ENCODE measurements at places on chromosomes 16 and 17.

- DNase-seq: no peak
These were observed 25.4 kb downstream of the CACNA1G start for GRCh38 chr17:50585891-50586290.

DNA sequence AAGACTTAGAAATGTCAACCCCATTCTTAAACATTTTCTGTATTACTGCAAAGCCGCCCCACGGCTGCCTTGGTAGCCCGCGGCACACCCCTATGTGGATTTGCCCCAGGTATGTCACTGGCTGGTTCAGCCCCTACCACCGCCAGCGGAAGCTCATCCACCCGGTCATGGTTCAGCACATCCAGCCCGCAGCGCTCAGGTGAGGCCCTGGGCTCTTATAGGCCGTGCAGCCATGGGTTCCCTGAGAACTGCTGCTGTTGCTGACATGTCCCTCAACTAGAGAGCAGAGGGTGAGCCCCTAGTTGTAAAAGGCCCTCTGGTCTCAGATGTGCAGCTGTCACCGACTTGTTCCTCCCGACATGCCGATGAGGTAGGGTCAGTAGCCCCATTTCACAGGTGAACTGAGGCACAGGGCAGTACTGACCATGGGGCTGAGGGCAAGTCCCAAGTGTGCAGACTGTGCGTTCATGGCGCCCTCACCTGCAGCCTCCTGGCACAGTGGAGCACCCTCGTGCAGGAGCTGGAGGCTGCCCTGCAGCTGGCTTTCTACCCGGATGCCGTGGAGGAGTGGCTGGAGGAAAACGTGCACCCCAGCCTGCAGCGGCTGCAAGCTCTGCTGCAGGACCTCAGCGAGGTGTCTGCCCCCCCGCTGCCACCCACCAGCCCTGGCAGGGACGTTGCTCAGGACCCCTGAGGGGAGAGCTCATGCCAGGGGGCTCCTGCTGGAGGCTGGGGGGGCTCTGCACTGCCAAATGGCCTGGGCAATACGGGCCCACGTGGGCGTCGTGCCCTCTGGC lies 8.7 kb downstream of the CYBC1 start:
- DNase-seq: no peak

GRCh38 chr16:12461201-12461600 lies 342.5 kb downstream of the CPPED1 start:
- no peak for DNase-seq

- no peak for DNase-seq
These were observed 2.2 kb downstream of the MAPK8IP3 start for GRCh38 chr16:1708083-1708767.

- DNase-seq: no peak
These were observed 158.1 kb downstream of the MAP2K4 start for GRCh38 chr17:12178644-12179330.

DNA sequence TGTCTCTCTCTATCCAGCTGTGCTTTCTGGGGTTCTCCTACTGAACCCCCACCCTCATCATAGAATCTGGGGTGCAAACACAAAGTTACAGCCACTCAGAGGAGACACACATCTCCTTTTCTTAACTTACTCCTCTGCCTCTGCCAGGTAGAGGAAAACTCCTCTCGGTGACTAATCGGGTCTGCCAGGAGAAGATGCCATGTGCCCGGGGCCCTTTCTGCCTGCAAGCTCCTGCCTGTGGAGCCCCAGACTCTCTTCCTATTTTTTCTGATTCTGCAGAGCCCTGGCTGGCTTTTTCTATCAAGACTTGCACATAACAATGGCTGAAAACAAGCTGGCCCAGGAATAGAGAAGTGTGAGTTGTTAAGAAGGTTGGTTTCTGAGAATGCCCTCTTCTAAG lies 10.4 kb downstream of the SLC6A4 start:
- DNase-seq: no peak

- DNase-seq: no peak
These were observed 96.8 kb downstream of the MAP2K6 start for GRCh38 chr17:69511250-69511649.

GRCh38 chr17:64662774-64663367 lies 764 bp upstream of the SMURF2 start:
- DNase-seq: no peak

GRCh38 chr17:28507567-28508203 lies 1.5 kb downstream of the FOXN1 start:
- DNase-seq: no peak

- DNase-seq: peak; percentile 64
These were observed 29.4 kb downstream of the COG7 start for GRCh38 chr16:23423496-23424049.

DNA sequence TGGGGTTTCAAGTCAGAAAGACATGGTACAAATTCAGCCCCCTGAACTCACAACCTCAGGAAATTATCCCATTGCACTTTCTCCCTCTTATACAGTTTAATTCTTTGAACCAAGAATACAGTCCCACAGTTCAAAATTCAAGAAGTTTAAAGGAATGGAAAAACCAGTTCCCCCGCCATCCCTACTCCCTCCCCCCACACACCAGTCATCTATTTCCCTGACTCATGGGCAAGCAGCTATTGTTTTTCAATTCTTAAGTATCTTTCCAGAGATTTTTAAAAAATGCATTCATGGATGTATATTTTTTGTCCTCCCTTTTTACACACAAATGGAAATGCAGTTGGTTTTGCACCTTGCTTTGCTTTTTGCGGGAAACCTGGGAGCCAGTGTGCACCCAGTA lies 7.3 kb downstream of the SYCE1L start:
- no peak for DNase-seq

GRCh38 chr16:30535777-30536190 lies 1.1 kb upstream of the ZNF747 start:
- DNase-seq: no peak

GRCh38 chr17:6361733-6362132 lies 73.2 kb downstream of the AIPL1 start:
- DNase-seq: no peak

GRCh38 chr17:52482271-52482670 lies 323.8 kb upstream of the CA10 start:
- DNase-seq: no peak

DNA sequence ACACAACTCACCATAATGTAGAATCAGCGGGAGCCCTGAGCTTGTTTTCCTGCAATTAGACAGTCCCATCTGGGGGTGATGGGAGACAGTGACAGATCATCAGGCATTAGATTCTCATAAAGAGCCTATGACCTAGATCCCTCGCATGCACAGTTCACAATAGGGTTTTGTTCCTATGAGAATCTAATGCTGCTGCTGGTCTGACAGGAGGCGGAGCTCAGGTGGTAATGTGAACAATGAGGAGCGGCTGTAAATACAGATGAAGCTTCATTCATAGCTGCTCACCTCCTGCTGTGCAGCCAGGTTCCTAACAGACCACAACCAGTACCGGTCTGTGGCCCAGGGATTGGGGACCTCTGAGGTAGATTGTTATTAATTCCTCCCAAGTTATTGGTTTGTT lies 2.9 kb upstream of the DOK4 start:
- no peak for DNase-seq

GRCh38 chr17:28325211-28325610 lies 6.2 kb downstream of the TMEM97 start:
- no peak for DNase-seq

DNA sequence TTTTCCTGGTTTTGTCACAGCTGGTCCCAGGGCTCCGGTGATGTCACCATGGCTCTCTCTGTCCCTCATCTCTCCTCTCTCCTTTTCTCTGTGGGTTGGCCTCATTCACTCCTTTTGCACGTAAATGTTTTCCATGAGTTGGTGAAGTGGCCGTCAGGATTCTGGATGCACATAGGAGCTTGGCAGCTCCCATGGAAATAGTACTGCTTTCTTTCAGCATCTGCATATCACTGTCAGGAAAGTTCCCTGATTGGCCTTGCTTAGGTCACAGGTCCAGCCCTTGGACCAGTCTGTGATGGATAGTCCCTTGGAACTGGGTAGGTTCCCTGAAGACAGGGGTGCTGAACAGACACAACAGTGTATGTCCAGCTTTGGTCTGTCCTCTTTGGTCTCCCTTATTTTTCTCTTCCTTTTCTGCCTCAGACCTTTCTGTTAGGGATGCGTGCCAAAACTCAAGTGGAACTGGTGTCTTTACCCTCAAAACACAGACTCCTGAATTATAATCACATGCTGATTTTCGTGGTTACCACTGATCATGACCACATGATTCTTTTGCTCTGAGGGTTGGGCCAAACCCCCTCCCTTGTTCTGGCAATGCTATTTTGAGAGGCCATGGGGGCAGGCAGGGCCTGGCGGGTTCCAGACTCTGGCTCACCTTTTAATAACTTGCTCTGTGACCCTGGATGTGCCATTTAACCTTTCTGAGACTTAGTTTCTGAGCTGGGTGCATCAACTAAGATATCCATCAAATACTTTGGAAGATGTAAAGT lies 99.0 kb downstream of the MSI2 start:
- no peak for DNase-seq

DNA sequence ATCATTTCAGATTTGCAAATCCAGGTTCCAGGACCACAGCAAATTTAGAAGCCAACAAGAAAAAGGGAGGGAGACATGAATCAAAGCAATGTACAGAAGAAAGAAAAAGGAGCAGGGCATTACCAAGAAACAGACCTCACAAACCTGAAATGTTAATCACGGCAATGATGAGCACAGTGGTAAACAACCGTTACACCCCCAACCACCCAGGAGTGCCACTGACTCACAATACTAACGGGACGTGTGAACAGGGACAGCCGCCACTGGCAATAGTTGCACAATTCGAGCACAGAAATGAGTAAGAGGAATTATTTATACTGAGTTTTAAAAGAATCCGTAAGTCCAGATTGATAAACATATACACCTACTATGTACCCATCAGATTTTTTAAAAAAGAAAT lies 13.8 kb downstream of the USP22 start:
- DNase-seq: no peak

DNA sequence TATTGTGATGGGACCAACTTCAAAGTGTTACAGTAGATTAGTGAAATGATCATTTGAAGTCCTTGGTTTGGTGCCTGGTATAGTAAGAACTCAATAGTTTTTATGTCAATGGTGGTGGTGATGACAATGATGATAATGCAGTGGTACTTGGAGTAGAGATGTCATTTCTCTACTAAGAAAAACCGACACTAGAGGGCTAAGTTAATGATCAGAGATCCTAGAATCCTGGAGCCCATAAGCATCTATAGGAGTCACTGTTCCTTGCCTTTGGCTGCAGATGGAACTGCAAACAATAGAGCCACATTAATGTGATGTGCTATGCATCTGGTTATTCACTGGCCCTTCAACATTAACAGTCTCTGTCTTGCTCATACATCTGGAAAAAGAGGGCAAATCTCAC lies 103.8 kb downstream of the ANKFN1 start:
- no peak for DNase-seq

GRCh38 chr16:3842994-3843393 lies 37.5 kb downstream of the CREBBP start:
- DNase-seq: no peak

DNA sequence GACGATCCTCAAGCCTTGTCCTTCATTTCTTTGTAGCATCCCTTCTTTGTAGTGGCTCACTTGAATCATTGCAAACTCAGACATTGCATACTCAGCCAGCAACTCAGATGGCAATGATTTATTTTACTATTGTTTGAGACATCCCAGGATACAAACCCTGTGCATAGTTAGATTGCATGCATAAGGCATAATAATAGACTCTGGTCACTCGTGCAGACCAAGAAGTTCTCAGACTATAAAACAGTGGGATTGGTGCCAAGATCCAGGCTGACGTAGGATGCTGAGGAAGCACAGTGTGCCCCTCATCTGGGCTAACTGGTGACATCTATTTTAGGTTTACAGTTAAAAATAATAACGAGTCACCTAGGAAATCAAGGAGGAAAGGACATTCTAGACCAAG lies 142.3 kb downstream of the PMP22 start:
- DNase-seq: no peak

DNA sequence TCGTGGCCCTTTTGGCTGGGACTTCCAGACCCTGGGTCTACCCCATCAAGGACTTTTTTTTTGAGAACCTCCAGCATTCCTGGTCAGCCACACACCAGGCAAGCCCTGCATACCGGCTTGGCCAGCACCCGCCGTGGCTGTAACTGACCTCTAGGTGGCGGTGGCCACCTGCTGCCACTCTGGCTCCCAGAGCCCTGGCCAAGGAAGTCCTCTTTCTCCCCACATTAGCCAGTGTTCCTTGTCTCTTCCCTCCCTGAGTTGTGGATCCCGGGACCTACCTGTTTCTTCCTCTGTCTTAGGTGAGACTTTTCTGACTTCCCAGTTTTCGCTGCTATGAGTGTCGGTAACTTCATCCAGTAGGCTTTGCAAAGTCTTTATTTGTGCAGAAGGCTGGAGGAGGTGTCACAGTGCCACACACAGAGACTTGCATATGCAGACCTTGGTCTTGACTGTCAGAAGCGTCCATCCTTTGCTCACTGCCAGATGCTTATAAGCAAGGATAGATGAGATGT lies 348.3 kb downstream of the CPPED1 start:
- no peak for DNase-seq

DNA sequence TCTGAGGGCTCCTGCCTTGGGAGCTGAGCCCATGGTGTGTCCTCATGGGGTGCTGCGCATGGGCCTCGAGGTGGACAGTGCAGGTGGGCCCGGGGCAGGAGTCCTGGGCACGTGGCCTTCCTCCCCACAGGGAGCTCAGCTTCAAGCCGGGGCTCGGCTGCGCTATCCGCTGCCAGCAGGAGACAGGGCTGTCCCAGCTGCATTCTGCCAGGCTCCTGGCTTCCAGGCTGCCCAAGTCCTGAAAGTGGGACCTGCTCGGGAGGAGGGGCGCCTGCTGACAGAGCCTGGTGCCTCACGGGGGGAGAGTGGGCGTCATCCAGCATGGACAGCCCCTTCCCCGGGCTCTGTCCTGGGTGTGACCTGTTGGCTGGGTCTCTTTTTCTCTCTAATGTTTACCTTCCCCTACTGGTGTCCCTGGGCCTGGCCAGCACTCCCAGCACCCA lies 7.1 kb downstream of the TRAF7 start:
- DNase-seq: no peak

- no peak for DNase-seq
These were observed 11.3 kb downstream of the TBX2 start for GRCh38 chr17:61411011-61411260.
